ENCODE measurements at places on chromosomes 12 and 14.

DNA sequence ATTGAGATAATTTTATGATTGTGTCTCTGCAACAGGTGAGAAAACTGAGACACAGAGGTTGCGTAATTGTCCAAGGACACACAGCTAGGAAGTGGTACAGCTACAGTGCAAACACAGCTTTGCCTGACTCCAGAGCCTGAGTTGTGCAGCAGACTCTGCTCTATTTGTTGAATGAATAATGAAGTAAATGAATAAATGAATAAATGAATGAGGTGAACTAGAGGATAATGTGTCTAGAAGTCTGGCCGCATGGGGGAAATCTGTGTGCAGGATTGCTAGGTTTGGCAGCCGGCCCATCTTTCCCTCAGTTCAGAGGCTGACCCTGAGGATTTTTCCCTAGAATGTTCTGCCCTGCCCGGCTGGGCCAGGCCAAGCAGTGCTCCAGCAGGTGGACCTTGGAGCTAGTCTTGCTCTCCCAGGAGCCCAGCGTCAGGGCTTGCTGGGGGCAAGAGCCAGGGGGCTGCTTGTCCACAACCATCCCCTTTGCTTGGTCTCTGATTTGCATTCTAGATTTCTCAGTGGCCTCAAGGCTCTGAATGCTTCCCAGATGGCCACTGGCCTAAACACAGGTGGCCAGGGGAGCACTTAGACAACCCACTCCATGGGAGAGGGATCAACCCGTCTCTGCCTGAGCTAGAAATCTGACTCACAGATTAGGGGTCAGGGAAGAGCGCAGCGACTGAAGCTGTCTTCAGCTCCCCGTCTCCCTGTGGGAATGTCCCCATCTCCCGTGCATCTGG, 225.2 kb downstream of the C12orf75 start:
- DNase-seq, result no peak

- no peak for DNase-seq
Observed at GRCh38 chr12:18361433-18361832, 100.1 kb downstream of the PIK3C2G start.

- no peak for DNase-seq
Observed at GRCh38 chr12:67705394-67706370, 57.1 kb downstream of the DYRK2 start.

DNA sequence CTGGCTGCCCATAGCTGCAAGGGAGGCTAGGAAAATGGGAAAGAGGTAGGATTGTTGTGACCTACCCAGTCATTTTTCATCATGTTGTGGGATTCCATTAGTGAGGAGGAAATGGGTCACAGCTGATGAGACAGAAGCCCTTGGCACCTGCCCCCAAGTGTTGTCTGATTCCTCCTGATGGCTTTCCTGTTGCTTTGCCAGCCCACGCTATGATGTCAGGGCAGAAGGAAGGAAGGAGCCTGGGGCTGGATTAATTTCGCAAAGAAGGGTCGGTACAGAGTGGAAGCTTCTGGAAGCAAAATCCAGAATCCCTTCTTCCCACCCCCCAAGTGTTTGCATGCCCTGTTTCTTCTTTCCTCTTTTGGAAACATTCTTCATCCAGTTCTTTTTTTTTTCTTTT, 8.7 kb downstream of the OTUB2 start:
- DNase-seq, result no peak

DNA sequence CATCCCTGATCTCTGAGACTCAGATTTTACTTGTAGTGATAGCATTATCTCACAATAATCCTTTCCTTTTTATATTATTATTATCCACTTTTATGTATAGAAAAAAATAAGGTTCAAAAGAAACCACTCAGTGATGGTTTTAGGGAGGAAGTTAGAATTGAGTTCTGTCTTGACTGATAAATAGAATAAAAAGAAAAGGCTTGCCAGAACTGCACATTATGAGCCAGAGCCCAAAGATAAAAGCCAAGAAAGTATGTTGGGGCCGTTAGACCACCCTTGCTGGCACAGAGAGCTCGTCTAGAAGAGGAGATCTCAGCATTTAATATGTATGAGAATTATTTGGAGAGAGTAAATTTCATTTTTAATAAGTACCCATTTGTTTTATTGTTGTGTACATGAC, 103.2 kb downstream of the TSPAN8 start:
- no peak for DNase-seq

DNA sequence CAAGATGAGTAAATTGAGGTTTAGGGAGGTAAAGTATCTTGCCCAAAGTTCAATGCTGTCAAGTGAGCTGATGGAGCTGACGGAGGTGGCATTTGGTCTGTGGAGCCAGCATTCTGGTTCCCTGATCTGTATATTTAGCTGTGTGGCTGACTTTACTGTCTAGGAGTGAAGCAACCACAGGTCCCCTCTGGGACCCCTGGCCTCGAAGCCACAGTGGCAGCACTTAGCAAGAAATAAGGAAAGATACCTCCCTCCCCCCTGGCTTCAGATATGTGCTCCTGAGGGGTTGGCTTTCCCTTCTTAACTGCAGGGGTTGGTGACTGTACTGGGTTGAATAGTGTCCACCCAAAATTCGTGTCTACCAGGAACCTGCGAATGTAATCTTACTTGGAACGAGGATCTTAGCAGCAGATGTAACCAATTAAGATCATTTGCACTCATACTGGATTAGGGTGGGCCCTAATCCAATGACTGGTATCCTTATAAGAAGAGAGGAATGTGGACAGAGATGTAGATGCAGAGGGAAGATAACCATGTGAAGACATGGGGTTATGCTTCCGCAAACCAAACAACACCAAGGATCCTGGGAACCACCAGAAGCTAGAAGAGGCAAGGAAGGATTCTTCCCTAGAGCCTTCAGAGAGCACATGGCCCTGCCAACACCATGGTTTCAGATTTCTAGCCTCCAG, 2.0 kb upstream of the ACVR1B start:
- no peak for DNase-seq

- DNase-seq, result no peak
Observed at GRCh38 chr14:106309423-106309822, 783.0 kb downstream of the TMEM121 start.

GRCh38 chr12:34392741-34393085, 370.4 kb downstream of the ALG10 start:
- DNase-seq, result no peak

DNA sequence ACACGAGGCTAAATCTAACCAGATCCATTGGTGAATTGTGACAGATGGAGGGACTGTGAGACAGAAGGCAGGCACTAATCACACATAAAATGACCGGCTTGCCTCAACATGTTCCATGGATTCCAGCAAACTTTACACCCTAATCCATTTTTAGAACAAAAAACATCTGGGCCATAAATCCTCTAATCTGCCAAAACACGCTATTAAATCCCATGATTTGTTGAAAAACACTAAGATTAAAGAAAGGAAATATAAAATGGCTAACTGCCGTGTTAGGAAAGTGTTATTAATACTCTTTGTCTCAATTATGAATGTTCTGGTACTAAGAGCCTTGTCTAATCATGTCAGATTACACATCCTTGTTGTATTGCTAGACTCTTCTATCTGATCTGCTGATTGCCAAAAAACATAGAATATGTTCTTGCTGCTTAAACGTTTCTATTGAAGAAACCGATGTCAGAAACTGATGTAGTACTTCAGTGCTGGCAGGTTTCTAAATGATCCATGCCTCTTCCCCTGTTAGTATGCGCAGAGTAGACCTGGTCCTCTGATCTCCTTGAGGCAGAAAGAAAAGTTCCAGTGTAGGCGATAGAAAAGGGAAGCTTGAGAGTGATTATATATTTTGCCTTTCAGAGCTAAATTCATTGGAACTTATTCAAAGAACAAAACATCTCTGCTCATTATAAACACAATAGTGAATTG, 384.9 kb downstream of the SOX5 start:
- no peak for DNase-seq

GRCh38 chr12:49948866-49949845, 1.4 kb upstream of the AQP2 start:
- DNase-seq, result no peak

DNA sequence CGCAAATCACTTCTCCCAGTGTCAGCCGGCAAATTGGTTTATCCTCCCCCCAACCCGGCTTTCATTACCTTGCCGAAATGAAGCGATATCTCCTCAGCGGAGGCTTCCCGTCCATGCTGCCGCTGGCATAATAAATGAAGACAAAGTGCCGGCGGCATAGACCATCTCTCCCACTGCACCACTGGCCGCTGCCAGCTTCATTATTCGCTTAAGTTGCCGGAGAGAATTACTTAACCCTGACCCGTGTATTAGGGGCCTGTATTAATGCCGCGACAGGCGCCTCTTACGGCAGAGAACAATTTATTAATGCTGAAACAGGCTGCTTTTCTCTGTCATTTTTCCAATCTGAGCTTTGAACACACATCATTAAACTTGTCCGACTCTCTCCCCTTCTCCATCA, 17.5 kb upstream of the GPATCH2L start:
- no peak for DNase-seq

GRCh38 chr12:120314220-120314619, 12.1 kb downstream of the SIRT4 start:
- DNase-seq, result no peak

- DNase-seq, result no peak
Observed at GRCh38 chr14:72889366-72889765, 4.5 kb downstream of the DPF3 start.

DNA sequence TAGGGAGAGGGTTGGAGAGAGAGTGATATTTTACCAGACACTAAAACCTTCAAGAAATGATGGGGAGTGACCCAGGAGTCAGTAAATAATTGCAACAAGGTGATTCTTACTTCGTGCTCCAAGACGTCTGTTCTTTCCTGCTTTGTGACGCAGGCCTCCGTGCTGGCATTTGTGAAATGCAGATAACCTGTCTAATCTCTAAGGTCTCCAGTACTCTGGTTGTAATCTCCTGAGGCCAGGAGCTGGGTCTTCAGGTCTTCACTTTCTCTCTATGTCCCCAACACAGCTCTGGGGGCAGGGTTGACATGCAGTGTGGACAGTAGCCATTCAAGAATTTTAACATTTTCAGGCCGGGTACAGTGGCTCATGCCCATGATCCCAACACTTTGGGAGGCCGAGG, 53.1 kb downstream of the CD9 start:
- DNase-seq, result no peak
